ENCODE measurements at places on chromosomes 3 and 15.
A peak's percentile ranks its signal among the peaks of the same experiment; 100 is the strongest.

DNA sequence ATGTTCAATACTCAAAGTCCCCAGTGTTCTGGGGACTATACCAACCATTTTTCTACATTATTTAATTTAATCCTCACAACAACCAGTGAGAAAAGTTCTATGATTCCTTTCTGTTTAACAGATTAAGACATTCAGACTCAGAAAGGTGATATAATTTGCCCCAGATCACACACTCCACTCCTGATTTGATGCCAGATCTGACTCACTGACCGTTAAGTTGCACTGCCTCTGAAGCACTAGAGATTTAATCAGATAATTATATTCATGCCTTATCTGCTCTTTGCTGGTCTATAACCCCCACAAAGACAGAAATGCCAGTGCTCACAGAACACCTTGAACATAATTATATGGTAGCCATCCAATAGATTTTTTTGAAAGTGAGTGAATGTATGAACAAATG, 501.0 kb downstream of the IGSF11 start:
- DNase-seq, result no peak

DNA sequence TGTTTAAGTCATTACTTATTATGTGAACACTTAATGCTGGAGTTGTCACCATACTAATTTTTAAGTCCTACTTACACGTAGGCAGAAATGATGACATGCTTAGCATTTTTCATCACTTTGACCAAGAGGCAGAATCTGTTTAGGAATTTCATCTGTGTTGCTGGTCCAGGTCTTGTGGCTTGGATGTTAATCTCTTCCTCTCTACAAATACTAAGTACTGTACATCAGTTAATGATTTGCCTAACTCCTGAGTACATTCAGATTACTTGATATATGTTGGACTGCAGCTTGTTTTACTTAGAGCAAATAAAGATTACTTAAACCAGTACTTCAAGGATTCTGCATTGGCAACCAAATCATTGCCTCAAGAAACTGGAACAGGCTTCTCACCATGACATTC, 8.6 kb downstream of the SNRK start:
- no peak for DNase-seq

GRCh38 chr15:70507772-70508371, 255.5 kb downstream of the UACA start:
- no peak for DNase-seq

DNA sequence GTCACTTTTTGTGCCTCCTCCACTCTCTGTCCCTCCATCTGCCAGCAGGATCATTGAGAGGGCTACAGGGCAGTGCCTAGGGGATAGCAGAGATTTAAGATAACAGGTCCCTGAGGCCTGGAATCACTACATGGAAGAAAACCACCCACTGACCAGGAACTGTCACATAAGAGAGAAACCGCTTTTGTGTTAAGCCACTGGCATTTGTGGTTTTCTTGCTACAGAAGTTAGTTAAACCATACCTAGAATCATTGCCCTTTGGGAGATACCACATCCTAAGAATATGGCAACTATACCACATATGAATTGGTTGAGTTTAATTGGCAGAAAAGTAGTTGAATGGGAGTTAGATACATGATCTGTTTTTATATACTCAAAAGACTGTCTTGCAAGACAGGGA, 112.8 kb upstream of the LPP start:
- no peak for DNase-seq

GRCh38 chr15:88821993-88822392, 18.8 kb downstream of the ACAN start:
- no peak for DNase-seq

DNA sequence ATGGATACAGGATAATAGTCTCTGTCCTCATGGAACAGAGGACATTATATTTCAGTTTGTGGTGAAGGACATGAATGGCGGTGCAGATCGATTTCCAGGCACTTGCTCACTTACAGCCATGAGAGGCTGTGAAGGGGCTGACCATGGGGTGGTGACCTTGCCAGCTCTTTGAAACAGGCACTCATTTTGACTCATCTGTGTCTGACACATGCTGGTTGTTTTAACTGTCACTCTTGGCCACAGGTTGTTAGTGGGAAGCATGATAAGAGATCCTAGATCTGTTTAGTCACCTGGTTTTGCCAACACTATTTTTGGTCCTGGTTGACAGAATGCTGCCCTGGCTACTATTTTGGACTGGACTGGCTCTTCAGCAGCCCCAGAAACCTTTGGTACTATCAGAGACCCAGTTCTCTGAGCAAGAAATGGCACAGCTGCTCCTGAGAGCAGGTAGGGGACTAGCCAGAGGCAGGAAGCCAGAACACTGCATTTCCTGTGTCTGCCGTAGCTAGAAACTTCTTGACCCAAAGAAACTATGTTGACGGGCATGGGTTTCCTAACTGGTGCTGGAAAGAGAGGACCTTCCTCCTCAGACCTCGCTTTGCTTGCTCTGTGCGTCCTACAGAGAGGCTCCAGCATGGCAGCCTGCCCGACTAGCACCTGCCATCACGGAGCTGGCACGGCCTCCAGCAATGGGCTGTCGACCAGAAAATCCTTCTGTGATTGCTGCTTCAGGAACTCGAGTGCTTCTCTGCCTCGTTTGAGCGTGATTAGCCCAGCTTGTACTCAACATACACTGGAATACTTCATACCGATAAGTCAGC, 6.3 kb downstream of the PXYLP1 start:
- DNase-seq, result peak; percentile 86

DNA sequence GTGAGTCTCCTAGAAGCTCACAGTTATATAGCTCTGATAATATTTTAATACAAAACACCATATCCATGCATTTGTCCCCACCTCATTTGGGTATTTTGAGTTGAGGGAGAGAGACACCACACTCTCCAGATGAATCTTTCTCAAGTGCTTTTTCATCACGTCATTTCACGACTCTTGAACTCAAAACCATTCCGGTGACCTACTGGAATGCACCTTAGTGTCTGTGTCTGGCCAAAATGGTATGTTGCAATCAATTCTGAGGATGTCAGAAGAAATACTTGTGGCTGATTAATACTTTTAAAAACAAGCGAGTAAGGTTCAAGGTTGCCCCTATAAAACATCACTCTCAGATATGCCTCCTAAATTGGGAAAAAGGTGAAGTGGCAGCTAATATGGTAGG, 352.6 kb upstream of the ICE2 start:
- no peak for DNase-seq

- DNase-seq, result no peak
These were observed 47.6 kb upstream of the CD200R1L start for GRCh38 chr3:112894258-112894657.

GRCh38 chr3:120147072-120147871, 53.0 kb upstream of the GSK3B start:
- DNase-seq, result peak; percentile 83

All from NCI-H2081 (cell line).